T-helper 9 cell (primary cell): ENCODE measurements at places on chromosomes 6 and 20.

DNA sequence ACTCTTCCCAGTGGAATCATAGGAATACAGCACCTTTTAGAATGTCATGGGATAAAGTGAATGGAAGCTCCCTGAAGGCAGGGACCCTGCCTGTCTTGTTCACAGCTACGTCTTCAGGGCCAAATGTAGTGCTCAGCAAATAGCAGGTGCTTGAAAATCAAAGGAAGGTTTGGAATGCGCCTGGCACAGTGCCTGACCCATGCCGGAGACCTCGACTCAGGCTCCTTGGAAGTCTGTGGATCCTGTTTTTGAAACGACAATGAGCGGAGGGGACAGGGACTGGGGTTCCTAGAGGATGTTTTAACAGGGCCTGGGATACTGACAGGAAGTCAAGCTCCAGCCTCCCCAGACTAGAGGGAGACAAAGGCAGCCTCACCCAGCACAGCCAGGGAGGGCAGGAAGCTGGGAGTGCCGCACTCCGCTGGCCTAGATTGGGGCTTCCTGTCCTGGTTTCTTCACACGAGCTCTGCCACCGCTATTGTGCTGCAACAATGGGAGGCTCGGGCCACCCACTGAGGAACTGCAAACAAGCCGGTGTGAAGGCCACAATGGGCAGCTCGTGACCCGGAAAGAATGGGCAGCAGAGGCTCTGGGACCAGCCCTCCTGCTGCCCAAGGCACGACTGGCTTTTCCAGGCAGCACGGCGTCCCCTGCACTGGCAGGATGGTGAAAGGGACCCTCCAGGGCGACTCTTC is 76.7 kb downstream of the PREX1 start:
- peak; percentile 47 for DNase-seq

DNA sequence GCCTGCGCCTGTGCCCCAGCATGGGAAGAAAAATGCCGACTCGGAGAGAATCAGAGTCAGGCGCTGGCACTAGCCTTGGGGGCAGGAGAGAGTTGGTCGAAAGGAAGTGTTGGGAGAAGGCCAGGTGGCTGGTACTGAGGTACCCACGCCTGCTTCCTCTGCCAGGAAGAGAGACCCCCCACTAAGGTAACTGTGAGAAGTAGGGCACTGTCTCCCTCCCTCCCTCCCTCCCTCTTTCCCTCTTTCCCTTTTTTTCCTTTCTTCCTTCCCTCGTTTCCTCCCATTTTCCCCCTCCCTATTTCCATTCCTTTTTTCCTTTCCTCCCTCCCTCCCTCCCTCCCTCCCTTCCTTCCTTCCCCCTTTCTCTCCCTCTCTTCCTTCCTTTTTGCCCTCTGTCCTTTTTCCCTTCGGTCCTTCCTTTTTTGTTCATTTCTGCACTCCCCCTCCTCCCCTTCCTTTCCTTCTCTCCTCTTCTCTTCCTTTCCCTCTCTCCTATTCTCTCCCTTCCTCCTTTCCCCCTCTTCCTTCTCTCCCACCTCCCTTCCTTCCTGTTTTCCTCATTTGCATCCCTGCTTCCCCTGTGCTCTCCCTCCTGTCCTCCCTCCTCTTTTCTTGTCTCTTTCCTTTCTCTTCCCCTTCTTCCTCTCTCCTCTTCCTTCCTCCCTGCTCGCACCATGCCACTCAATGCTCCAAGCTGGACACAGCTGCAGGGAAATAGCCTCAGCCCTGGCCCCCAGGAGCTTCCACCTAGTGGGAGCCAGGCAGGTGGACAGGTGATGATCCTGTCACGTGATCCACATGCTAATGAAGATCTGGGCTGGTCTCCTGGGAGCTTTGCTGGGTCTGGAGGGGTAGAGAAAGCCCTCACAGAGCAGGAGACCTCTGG is 148.0 kb downstream of the DHX35 start:
- DNase-seq, result no peak

- no peak for DNase-seq
These were observed 126.6 kb downstream of the TIAM2 start for GRCh38 chr6:155121699-155122098.

DNA sequence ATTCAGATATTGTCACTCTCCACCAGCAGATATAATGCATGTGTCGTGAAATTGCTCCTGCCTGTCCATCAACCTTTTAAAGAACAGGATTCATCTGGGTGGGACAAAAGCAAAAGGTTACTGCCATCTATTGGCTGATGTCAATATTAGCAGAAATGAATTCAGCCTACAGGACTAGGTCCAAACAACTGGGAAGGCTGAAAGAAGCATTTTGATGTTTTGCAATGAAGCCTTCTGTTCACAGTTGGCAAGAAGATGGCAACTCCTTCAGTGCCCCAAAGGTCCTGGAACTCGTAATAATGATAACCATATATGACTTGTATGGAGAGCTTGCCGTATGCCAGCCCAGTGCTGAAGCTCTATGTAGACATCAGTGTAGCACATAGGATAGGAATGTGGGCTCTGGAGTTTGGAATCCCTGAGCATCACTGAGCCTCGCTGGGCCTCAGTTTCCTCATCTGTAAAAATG is 7.5 kb downstream of the BCAS1 start:
- DNase-seq, result no peak

DNA sequence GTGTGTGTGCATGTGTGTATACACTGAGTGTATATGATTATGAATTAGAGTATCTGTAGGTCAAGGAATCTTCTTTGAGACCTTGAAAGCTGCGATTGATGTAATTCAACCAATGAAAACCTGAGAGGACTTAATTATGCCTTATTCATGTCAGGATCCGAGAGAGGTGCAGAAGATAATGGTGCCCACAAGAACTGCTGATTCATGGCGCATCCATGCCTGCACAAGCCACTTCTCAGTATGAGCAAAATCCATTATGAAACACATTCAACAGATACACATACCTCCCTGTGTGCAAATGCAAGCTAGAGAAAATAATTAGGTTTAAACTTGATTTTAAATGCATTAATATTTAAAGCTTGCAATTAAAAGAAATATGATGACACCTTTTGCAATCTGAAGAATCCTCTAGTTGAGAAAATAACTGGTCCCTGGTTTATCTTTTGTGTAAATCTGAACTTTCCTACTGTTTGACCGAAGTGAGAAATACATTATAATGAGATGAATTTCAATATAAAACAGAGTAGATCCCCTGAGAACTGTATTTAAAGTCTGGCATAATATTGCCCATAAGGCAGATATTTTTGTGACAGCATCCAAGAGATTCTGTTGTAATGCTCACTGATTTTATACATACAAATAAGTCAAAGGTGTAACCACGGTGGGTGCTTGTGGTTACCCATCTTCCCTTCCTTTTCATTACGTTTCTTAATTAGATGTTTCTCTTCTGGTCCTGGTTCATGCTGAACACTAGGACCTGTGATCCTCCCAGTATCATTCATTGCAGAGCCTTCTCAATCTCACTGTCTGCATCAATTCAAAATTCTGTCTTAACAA is 45.6 kb downstream of the LY86 start:
- DNase-seq, result no peak

DNA sequence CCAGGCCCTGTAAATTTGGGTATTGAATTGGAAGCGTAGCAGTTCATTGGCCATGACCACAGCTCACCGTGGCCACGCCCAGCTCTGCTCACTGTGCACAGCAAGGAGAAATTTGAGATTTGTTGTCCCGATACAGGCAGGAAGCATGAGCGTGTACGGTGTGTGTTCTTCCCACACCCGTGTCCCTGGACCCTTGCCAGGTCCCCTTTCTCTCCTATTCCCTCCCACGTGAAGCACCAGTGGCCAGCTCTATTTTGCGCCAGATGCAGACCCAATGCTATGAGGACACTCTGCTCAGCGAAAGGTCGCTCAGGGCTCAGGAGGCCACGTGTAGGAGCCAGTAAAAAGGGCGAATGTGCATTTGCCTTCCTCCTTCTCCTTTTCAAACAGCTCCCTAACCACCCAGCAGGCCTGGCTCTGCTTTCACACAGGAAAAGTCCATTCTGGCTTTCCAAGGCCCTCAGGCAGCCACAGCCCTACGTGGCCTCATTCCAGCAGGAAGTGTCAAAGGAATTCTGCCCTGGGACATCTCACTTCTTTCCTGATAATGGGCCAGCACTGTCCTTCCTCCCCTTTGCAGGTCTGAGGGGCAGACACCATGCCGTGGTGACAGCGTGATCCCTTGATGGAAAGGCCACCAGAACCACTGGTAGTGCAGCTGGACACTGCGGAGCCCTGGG is 499.2 kb upstream of the CDH4 start:
- no peak for DNase-seq

GRCh38 chr6:18260448-18261106 is 3.8 kb downstream of the DEK start:
- DNase-seq, result no peak

DNA sequence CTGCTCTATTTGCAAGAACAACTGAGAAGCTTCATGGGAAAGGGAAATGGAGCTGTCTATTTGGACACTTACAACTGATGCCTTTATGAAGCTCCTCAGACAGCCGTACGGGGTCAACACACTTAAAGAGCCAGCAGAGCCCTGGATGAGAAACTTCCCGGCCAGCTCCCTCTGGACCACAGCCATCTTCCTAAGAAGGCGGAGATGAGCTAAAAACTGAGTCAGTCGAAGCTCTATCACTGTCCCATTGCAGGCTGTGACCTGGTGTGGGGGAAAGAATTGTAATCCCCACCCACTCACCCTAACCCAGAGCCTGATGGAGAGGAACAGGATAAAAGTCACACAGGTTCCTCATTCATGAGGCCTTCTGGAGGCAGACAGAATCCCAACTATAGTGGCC is 360.4 kb upstream of the JARID2 start:
- no peak for DNase-seq

DNA sequence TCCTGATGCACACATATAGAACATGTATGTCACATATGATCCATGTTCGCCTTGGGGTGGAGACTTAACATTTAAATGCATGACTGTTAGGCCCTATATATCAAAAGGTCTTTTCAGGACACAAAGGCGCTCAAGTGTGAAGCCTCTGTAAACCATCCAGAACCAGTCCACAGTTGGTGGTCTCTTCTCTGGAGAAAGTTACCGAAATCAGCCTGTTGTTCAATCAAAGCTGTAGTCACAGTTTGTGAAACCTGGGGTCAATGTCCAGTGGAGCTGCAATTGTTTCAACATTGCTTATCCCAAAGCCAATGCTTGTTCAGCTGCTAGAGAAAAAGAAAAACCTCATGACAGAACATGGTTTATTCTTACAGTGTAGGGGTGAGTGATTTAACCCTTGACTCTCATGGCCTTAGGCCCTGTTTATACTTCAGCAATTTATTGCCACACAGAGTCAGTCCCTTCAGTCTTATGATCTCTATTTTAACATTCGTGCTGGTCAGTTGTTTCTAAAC is 193.6 kb upstream of the CST7 start:
- no peak for DNase-seq

DNA sequence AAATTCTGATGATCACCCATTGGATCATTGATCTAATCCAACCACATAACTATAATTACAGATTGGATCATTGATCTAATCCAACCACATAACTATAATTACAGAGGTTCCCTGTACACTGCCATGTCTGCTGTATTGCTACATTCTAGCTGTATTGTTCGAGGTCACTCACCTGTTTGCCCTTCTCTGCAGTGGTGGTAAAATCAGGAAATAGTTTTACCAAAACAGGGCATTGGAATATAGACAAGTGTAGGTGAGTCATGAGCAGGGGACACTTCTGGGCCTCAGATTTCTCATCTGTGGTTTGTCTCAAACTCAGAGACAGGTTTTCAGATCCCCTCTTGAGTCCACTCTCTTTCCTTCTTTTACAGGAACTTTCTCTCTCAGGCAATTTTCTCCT is 9.0 kb upstream of the AFDN start:
- no peak for DNase-seq

DNA sequence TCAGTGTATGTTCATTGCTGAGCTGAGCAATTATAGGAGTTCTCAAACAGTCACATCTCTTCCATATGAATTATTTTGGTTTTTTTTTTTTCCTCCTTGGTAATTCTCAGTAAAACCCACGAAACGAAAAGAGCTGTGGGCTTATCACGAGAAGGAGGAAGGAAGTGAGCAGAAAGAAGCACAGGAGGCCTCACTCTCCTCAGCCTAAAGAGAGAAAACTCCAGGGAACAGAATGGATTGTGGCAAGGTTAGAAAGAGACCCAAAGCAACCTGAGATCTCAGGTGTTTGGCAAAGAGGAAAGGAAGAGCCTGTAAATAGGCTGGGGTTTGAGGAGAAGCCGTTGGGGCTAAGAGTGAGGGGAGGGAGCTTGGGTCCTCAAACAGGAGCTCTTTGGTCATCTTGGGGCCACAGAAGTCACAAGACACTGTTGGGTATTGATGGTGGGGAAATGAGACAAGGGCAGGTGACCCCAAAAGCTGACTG is 67.8 kb upstream of the CITED2 start:
- no peak for DNase-seq

DNA sequence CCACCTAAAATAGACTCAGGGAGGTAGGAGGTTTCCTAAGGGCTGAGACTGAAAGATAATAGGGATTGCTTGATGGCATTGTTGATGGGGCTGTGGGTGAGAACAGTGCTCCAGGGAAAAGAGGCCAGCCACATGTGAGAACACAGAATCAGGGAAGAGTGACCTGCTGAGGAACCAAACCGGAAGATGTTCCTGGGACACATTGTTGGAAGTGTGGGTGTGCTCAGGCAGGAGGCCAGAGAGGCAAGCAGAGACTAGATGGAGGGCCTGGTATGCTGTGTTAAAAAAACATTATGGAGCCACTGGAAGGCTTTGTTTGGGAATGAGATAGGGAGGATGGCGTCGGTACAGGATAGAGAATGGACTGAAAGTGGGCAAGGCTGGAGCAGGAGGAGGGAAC is 23.3 kb downstream of the RNF144B start:
- no peak for DNase-seq

DNA sequence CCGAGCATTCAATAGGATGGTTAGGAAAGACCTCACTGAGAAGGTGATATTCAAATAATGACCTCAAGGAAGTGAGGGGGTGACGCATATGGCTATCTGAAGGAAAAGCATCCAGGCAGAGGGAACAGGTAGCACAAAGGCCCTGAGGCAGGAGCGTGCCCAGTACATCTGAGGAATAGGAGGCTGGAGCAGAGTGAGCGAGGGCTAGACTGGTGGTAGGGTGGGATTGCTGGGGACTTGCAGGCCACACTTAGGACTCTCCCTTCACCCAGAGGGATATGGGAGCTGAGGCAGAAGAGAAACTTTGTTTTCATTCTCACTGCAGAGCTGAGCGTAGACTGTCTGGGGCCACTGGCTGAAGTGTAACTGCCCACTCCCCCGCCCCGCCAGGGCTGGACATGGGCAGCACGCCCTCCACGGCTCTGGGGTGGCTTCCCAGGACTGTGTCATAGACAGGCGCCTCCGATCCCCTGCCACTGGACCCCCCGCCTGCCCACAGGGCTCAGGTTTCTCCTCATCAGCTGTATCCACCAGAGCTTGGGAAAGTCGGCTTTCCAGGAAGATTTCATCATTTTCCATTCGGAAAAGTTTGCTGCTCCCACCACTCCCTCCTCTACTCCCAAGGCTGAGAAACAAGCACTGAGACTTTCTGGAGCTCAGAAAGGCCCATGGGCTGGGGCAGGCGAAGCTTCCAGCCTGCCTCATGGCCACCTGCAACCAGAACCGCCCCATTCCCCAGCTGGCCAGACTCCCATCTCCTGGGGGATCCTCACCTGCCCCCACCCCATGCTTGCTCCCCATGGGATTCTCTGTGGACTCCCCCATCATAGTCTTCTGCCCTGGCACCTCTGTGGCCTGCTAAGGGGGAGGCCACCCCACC is 142.6 kb downstream of the MRPL14 start:
- no peak for DNase-seq
